OCI-LY7 (cell line): ENCODE measurements at places on chromosomes 12 and 14. TPM values are rescaled to one million over a fixed set of nuclear protein-coding genes. Genes with fewer than 3 reads are reported as not detected.
A peak's percentile ranks its signal among the peaks of the same experiment; 100 is the strongest.

GRCh38 chr14:51398898-51399297 is 158.9 kb downstream of the TMX1 start:
- DNase-seq: no peak

DNA sequence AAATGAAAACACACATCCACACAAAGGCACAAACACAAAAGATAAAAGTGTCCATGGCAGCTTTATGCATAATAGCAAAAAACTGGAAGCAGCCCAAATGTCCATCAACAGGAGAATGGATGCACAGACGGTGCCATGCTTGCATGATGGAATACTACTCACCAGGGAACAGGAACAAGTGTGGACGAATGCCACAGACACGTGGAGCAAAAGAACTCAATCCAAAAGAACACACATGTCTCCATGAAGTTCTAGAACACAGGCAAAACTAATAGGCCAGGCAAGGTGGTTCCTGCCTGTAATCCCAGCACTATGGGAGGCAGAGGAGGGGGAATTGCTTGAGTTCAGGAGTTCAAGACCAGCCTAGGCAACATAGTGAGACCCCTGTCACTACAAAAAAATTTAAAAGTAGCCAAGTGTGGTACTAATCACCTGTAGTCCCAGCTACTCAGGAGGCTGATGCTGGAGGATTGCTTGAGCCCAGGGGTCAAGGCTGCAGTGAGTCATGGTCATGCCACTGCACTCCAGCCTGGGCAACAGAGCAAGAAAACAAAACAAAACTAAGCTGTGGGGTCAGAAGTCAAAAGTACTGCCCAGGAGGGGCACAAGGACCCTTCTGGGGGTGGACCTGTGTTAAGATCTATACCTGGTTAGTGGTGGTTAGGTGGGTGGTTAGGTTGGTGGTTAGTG is 7.3 kb upstream of the TMEM119 start:
- DNase-seq: peak; percentile 30

GRCh38 chr14:62179367-62180018 is 417.3 kb downstream of the SNAPC1 start:
- DNase-seq: peak; percentile 49

- DNase-seq: no peak
Measured at GRCh38 chr12:45292486-45293195, 76.7 kb downstream of the ANO6 start.

- DNase-seq: peak; percentile 32
Measured at GRCh38 chr12:1553536-1553935, 40.8 kb downstream of the FBXL14 start.

DNA sequence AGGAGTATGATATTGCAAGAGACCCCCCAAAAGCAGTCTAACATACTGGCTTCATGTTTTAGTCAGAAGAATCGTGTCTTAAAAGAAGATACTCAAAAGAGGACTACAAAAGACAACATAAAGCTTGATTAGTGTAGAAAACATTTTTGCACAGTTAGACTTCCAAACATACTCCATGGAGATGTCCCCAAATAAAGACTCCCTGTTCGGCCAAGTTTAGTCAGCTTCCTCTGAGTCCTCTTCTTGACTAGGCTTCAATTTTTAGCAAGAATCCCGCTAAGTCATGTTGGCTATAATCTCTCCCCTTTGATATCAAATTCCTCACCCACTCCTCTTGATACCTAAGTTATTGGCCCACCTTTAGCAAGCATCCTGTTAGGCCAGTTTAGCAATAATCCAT is 298.0 kb downstream of the RMST start:
- DNase-seq: no peak

GRCh38 chr12:12877153-12877768 is 14.1 kb upstream of the GPRC5A start:
- DNase-seq: no peak

DNA sequence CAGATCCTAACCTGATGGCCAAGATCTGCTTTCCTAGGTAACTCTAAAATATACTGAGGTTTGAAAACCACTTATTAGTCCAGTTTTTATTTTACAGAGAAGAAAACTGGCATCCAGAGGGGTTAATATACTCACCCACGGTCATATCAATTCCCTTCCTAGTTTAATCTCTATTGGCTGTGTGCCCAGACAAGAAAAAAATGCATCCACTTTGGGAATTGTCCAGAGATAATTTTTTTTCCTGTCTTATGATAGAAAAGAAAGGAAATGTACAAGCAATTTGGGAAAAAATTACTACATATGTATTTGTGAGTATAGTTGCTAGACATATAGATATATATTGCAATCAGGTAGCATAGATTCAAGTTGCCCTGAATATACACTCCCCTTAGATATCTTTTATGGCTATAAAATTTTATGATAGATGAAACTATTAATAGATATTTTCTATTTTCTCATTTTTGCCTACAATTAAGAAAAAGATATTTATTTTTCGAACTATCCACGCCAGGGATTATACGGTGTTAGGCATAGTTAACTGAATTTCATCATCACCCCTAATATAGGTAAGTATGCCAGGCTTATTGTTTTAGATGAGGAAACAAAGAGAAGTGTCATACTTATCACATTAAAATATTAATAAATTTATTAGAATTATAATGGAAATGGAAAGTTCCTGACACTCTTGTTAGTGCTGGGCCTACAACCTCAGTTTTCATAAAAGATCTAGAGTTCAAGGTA is 100.5 kb upstream of the SLC38A2 start:
- no peak for DNase-seq

- DNase-seq: no peak
Measured at GRCh38 chr12:118633071-118633470, 256.7 kb downstream of the SUDS3 start.

DNA sequence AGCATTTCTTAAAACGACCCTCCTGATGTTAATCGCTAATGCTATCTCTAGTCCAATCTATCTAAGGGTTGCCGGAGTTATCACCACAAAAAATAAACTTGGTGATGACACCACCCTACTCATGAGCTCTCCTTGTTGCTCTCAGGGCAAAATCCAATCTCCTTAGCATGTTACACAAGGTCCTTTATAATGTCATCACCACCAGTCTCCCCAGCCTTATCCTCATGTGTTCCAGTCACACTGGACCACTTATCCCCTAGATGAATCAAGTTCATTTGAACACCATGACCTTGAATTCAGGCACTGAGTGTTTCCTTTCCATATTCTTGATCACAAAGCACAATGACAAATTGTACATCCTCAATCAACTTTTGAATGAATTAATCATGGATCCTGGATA is 19.0 kb upstream of the DRAM1 start:
- no peak for DNase-seq

GRCh38 chr12:94873734-94874517 is 129.6 kb downstream of the NDUFA12 start:
- DNase-seq: no peak

CELA1 gene
- total RNA-seq: not detected in 2 replicates

ALDH1L2 gene
- 0.25 and 0.31 TPM in 2 replicates for total RNA-seq

NYNRIN gene
- total RNA-seq: not detected in 2 replicates

THTPA gene
- total RNA-seq: 15.4 and 16.9 TPM in 2 replicates

BHLHE41 gene
- total RNA-seq: not detected in 2 replicates
